Fibroblast of skin of back (primary cell): ENCODE measurements at places on chromosomes 3 and 15.
A peak's percentile ranks its signal among the peaks of the same experiment; 100 is the strongest.

GRCh38 chr3:82556113-82556512 lies 794.7 kb upstream of the GBE1 start:
- DNase-seq: no peak

DNA sequence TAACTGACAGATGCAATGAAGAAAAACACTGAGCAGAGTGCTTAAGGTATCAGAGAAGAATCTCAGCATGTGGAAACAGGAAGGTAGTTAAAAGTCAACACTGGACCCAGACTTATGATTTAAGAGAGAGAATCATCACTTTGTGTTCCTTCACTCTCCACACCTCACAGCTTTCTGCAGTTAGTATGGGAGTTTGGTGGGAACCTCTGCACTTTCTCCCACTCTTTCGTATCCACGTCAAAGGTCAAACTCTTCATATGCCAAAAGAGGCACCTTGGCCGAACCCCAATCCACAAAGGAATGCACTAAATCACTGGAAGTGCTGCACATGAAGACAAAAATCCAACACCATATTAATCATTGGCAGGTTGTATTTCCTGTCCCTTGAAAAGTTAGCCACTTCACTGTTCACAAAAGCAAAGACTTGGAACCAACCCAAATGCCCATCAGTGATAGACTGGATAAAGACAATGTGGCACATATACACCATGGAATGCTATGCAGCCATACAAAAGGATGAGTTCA lies 361.2 kb downstream of the MAGI1 start:
- DNase-seq: no peak

DNA sequence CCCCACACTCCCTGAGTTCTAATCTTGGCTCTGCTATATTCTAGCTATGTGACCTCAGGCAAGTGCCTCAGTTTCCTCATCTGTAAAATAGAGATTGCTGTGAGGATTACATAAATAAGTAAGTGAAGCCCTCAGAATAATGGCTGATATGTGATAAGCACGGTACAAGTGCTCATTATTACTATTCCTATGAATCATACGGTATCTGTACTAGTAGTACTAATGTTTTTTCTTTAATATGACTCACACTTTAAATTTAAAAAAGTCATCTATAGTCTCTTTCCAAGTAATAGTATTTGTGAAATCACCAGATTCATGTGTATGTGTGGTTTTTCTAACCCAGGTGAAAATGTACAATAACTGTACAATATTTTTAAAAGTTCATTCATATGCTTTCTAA lies 58.7 kb downstream of the CLDN11 start:
- peak; percentile 35 for DNase-seq

- no peak for DNase-seq
Observed at GRCh38 chr3:189921770-189922169, 198.9 kb downstream of the P3H2 start.

- no peak for DNase-seq
Observed at GRCh38 chr3:108006077-108006771, 84.6 kb downstream of the CD47 start.

- no peak for DNase-seq
Observed at GRCh38 chr3:50193286-50193685, 1.9 kb downstream of the GNAT1 start.
